ENCODE measurements at places on chromosomes 12 and 14.

DNA sequence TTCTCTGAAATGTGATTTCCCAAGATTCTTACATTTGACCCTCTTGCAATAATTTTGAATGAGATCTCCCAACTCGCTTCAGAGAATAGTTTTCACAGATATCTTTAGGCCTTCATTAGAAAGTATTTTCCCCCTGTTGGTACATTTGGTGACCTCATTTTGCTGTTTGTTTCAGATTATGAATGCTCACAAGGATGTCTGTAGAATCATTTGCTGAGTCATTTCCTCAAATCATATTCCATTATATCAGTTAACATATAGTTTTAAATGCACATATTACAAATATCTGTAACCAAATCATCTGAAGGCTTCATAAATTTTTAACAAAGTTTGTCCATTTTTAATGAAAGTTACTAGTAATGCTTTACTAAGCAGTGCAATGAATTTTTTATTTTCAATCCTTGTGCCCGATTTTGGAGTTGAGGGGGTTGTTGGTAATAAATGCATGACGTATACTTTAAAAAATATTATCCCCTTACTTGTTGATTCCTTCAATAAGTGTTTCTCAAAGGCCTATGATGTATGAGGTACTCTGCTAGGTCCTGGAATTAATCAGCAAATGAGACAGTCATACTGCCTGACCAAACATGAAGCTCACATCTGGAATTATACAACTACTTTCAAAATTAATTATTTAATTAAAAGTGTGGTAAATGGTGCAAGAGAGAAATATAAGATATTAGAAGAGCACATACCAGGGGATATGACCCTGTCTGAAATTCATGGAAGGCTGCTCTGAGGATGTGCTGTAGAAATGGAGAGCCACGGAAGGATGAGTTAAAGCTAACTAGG, 126.9 kb upstream of the RAP1B start:
- DNase-seq = no peak

- DNase-seq = no peak
Observed at GRCh38 chr12:104669089-104669721, 212.5 kb downstream of the CHST11 start.

DNA sequence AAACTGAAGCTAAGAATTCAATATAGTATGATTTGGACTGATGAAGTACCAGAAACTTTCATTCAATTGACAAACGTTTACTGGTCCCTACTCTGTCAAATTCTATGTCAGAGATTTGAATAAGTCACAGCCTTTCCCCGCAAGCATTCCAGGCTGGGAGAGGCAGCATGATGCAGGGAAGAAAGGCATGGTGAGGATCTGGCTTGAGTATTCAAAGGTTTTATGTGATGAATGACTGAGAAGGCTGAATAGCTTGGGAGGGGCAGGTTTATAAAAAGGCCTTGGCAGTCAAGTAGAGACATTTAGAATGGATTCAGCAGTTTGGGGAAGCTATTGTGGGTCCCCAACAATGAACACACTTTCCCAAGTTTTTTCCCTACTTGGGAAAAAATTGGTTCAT, 431.8 kb downstream of the DPF3 start:
- no peak for DNase-seq

- DNase-seq = no peak
Observed at GRCh38 chr14:68563251-68564131, 229.4 kb downstream of the ZFP36L1 start.

- no peak for DNase-seq
Observed at GRCh38 chr12:45257185-45257930, 41.5 kb downstream of the ANO6 start.

- no peak for DNase-seq
Observed at GRCh38 chr12:55637467-55637866, 775 bp downstream of the OR10P1 start.

GRCh38 chr12:47303207-47303606, 223.4 kb upstream of the AMIGO2 start:
- DNase-seq = no peak

- DNase-seq = no peak
Observed at GRCh38 chr12:132367071-132367851, 37.9 kb upstream of the GALNT9 start.

DNA sequence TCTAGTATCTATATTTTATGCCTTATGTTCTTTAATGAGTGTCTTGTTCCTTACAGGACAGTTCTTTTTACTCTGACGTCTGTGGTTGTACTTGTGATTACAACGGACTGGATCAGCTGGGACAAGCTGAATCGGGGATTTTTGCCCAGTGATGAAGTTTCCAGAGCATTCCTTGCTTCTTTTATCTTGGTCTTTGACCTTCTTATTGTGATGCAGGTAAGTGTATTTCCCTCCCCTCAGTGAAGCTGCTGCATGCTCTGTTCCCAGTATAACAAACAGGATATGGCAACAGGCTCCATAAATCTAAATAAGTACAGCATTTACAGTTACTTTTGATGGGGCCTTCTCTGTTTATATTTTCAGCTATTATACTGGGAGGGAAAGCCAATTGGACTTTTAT, 463.6 kb downstream of the TMEM117 start:
- DNase-seq = no peak

DNA sequence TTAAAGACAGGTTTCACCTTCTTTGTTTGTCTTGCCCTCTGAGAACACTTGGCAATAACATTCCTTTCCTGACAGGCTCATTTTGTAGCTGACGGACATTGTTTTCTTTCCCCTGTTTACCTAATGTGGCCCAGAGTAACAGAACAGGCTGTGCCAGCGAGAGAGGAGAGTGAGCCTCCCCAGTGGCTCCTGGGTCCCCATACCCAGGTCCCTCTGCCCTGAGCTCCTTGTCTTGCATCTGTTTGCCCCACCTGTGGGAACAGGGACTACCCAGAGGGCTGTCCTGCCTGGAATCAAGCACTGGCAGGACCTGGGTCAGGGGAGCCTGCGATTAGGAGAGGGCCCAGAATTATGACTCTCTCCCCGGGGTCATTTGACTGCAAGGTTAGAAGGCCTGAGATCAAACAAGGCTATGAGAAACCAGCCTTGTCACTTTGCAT, 222.9 kb downstream of the ZFP36L1 start:
- no peak for DNase-seq

GRCh38 chr12:41552588-41552987, 364.5 kb downstream of the PDZRN4 start:
- DNase-seq = no peak

GRCh38 chr12:115341442-115341841, 657.5 kb upstream of the TBX3 start:
- DNase-seq = no peak

- DNase-seq = no peak
Observed at GRCh38 chr12:130764073-130764472, 48.0 kb upstream of the RIMBP2 start.

DNA sequence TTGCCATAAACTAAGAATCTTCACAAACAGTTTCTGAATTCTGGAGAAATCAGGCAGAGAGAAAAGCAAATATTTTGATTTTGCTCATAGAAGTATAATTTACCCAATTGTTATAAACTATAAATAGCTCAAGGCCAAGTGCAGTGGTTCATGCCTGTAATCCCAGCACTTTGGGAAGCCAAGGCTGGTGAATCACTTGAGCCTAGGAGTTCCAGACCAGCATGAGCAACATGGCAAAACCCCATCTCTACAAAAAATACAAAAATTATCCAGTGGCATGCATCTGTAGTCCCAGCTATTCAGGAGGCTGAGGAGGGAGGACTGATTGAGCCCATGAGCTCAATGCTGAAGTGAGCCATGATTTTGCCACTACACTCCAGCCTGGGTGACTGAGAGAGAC, 19.6 kb upstream of the MMP19 start:
- DNase-seq = no peak

DNA sequence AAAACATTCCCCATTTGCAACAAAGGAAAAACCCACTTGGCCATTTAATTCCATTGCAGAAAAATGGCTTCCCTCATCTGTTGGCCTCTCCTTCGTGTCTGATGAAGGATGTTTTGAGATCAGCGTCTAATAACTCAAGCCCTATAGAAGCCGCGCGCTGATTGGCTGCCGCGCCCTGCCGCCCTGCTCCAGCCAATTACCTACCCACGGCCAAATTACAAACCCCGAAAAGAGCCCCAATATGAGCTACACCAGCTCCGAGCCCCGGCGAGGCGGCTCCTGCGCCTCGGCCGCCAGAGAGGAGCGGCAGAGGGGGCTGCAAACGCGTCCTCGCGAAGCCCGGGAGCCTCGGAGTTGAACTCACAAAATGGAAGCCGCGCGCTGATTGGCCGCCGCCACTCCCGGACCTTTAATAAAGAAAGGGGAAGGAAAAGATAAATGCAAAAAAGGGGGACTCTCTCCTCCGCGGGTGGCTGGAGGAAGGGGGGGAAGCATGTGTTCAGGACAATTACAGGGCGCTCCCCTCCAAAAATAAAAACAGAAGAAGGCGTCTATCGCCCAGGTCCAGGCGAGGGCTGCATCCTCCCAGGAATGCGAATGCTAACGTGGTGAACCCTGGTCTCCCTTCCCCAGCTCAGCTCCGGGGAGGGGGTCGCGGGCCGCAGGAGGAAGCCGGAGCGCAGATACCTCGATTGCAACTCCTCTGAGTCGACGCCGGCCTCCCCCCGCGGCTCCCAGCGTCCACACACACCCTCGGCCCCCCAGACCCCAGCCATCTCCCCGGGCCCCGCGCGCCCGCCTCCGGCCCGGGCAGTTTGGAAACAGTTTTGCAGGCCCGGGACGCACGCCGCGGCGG, 738 bp upstream of the SETD1B start:
- peak; percentile 86 for DNase-seq

- peak; percentile 14 for DNase-seq
Observed at GRCh38 chr14:100239211-100239839, 381 bp downstream of the YY1 start.

DNA sequence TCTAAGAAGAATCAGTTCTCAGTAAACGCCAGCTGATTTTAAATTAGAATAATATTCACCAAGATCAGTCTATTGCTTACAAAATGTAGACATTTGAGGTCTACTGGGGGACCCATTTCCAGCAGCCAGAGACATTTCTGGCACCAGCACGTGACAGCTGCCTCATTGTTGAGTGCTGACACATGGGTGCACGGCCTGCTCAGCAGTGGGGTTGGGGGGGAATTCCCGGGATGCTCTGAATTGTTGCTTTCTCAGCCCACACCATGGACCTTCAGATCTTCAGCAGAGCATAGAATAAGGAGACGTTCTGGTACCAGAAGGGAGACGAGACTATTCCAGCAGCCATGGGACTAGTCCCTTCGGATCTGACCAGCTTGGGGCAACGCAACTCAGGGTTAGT, 18.3 kb downstream of the PLEKHG7 start:
- no peak for DNase-seq

GRCh38 chr12:836952-837351, 84.6 kb downstream of the WNK1 start:
- DNase-seq = no peak

DNA sequence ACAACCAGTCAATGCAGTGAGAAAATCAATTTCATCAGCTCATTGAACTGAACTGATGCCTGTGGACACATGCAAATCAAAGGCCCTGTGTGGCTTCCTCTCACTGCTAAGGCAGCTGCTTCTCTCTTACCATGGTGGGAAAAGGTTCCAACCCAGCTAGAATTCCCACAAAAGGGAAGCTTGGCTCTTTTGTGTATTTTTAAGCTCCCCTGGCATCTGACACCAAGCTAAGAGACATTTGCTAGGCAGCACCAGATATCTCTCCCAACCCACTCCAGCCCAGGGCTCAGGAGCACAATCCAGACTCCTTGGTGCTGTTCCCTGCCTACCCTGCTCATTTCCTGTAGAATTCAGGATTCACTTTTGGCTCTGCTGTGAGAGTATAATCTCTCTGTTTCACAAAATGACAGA, 129.6 kb downstream of the GXYLT1 start:
- DNase-seq = no peak

GRCh38 chr14:104644656-104645378, 40.2 kb upstream of the TMEM179 start:
- DNase-seq = no peak

GRCh38 chr14:25041484-25041883, 8.5 kb downstream of the STXBP6 start:
- DNase-seq = no peak

- DNase-seq = no peak
Observed at GRCh38 chr14:94313991-94314655, 9.0 kb downstream of the SERPINA6 start.

DNA sequence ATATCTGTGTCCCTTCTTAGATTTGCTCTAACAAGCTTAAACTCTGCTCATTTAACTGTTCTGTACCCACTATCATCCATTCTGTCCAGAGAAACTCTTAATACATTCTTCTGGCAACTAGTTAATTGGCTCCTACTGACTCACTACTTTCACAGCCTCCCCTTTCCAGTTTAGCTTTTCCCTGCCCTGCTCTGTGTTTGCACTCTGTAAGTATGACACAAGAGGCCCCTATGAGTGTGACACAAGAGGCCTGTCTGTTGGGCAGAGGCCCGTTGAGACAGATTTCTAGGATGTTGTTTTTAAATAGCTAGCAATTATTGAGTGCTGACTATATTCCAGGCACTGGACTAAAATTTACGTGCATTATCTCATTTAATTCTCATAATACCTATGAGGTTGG, 246.0 kb upstream of the DAAM1 start:
- no peak for DNase-seq

- no peak for DNase-seq
Observed at GRCh38 chr12:90951432-90952105, 3.4 kb downstream of the CCER1 start.

DNA sequence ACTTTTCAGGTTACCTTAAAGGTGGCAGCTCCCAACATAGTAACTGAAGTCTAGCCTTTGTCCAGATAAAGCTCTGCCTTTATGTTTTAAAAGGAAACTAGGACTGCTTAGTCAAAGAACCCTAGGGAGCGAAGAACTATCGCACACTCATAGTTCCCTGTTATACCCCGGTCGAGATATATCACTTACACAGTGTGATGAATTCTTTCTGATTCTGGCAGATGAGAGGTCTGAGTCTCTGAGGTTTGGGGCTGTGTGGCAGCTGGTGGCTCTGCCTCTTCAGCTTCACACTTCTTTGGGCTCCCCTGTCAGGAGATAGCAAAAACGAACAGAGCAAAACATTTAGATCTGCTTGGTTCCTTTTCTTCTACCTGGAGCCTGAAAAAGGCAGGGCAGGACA, 17.0 kb downstream of the ACIN1 start:
- DNase-seq = no peak

- no peak for DNase-seq
Observed at GRCh38 chr12:93850481-93851256, 173.5 kb downstream of the CRADD start.

DNA sequence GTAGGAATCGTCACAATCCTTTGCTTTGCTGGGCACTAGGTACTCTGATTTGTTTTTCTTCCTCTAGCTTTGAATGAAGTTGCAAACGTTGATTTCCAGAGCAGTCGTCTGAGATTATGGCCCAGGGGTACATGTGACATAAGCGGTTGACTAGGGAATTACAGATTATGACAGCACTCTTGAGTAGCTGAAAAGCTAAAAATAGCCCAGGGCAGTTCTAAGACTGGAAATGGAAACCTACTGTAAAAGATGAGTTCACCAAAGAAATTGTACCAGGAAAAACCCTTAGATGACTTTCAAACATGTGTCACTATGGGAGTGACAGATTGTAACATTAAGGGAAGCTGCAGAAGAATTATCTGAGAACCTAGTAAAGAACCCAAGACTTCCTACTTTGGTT, 108.5 kb downstream of the ANO6 start:
- no peak for DNase-seq

- peak; percentile 20 for DNase-seq
Observed at GRCh38 chr12:108821407-108822397, 35.7 kb downstream of the SSH1 start.

GRCh38 chr14:33511851-33512640, 438.8 kb downstream of the EGLN3 start:
- DNase-seq = no peak

Data from Calu3 (cell line).